ENCODE measurements at places on chromosomes 4 and X.

GRCh38 chrX:24877854-24878650, 137.7 kb downstream of the ARX start:
- no peak for DNase-seq

DNA sequence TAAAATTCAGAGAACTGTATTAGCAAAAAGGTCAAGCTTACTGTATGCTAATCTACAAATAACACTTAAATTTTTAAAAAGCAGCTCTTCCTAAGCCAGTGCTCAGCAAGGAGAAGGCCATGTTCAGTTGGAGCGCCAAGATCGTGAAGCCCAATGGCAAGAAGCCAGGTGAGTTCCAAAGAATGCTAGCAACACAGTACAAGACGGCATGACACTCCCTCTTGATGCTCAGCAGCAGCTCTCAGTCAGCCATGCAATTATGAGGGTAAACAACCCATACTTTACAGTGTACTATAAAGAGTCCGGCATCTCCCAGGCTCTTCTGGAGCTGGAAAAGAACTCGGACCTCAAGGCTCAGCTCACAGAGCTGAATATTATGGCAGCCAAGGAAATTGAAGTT, 34.9 kb downstream of the STX18 start:
- no peak for DNase-seq

DNA sequence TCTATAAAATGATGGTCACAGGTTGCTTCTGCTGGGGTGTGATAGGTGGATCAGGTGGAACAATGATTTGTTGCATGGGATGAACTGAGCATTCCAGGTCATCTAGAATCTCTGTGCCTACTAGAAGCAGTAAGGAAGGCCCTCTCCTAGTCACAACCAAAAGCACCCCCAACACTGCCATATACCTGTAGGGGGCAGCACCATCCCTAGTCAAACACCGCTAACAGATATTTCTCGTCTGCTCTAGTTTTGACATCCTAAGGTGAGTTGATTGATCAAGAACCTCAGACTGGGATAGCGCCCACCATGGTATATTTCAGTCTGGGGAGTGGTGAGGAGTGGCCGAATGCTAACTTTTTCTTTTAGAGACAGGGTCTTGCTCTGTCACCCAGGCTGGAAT, 160.2 kb downstream of the NHS start:
- DNase-seq, result no peak

GRCh38 chr4:48269861-48270522, 354 bp upstream of the TEC start:
- DNase-seq, result peak; percentile 78

GRCh38 chr4:48237996-48238645, 31.5 kb downstream of the TEC start:
- no peak for DNase-seq

DNA sequence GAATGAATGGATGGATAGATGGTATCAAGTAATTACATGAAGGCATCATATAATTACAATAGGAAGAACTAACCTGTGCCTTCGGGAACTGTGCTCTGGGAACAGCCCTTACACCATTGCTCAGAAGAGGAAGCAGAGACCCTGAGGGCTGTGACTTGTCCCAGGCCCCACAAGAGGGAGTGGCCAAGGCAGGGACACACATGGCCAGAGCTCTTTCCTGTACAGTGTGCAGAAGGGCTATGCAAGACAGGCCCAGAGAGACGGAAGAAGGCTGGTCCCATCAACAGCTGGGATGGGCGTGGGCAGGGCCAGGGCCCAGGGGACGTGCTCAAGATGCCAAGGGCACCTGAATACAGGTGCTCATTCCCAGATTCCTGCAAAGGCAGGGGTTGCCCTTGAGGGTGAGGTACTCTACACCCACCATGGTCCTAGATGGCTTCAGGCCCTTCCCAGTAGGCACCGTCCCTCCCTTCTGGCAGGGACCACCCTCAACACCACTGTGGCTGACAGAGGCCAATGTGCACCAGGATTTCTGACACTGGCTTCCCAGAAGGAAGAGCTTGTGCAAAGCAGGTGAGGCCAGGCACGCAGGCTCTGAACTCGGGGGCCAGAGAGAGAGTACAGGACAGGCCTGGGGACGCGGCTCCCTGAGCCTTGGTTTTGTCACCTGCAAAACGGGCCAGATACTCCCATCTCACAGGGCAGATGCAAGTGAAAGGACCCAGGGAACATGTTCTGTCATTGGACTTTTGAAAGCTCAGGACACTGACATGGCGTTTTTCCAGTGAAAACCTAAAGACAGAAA, 1.7 kb downstream of the EVC2 start:
- DNase-seq, result no peak
